ENCODE measurements at places on chromosomes 6 and 20.

- no peak for DNase-seq
These were observed 149.4 kb upstream of the B3GAT2 start for GRCh38 chr6:71106276-71106675.

- no peak for DNase-seq
These were observed 12.2 kb downstream of the NCOA7 start for GRCh38 chr6:125802943-125803377.

DNA sequence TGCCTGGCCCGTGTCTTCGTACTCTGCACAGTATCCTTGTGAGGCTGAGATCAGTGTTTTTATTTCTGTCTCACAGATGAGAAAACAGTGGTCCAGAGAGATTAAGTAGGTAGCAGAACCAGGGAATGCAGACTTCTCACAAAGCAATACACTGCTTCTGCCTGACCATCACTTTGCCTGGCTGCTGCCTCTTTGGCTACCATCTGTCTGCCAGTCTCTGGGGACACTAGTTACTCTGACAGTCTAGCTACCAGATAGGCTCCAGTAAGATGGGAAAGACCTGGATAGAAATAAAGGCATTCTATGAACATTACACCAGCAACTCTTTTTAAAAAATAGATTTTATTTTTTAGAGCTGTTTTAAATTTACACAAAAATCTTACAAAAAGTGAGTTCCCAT is 96.9 kb downstream of the PHACTR3 start:
- no peak for DNase-seq

- DNase-seq = no peak
These were observed 16.1 kb upstream of the HMGN3 start for GRCh38 chr6:79250559-79250958.

DNA sequence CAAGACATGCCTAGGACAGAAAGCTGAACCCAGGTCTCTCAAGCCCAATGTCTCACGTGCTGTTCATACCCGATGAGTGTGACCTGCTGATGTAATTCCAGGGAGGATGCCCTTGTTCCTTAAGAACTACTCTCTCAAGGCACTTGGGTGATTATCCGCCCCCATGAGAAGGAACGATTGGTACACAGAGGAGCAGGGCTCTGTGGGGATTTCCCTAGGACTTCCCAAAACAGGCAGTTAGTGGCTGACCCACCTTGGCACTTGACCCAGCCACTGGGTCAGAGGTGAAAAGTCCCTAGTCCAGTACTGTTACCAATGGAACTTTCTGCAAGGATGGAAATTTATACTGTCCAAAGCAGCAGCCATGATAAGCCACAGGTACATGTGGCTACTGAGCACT is 9.2 kb upstream of the BPIFB6 start:
- DNase-seq = no peak

DNA sequence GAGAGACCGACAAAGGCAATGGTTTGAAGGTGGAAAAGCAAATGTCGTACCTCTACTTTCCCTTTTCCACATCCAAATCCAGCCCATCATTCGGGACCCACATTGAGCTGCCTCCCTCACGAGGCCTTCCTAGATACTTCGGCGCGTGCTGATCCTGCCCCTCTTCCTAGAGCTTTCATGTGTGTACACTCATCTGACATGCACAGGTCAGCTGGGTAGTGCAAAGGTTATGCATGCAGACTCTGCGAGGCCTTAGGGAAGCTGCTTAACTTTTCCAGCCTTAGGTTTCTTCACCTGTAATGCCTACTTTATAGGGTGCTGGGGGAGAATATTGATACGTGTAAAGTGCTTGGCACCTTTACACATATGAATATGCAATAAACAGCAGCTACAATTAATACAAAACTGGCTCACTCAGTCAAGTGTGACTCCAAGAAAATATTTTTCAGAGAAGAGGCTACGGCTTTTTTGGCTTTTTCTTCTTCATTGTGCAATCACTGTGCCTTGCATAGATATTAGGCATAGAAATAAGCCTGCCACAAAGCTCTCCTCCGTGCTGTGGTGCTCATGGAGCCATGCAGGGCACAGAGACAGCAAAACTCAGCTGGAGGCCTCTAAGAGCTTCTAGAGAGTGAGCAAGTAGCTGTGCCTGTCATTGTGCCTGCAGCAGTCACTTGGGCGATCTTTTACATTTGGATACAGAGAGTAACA is 3.6 kb upstream of the MANBAL start:
- DNase-seq = no peak

DNA sequence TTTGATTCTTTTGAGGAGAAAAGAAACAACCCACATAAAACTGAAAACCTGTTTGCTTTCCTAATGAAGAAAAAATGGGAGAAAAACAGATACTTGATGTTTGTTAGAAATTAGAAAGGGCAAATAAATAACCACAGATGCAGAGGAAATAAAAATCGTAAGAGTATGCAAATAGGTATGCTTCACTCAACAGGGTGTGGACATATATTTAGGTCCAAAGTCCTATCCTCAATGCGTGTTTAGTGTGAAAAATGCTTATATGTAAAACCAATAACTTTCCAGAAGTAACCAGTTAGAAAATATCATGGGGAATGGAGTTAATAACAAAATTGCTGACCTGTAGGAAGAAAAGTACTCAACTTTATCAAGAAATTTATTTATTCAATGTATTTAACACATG is 135.7 kb downstream of the TOX2 start:
- DNase-seq = no peak

Measured in nephron progenitor cell (in vitro differentiated cells).